ENCODE measurements at places on chromosomes 3 and 15.

- no peak for DNase-seq
These were observed 45.2 kb downstream of the KLHL25 start for GRCh38 chr15:85749261-85750151.

DNA sequence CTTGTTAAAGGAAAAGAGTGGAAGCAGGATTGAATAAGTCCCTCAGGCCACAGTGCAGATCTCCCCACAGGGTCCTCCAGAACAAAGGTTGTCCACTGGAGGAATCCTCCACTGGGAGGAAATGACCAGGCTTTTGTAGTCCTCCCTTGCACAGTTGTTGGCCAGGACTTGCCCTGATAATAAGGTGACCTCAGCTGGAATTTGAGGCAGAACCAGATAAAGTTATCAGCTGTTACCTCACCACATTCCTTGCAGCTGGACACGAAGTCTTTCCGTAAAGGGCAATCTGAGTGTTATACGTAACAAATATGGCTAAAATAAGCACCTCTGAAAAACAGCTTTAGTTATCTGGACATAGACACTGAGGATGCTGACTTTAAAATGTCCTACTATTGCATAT, 83.5 kb upstream of the NAALADL2 start:
- no peak for DNase-seq

DNA sequence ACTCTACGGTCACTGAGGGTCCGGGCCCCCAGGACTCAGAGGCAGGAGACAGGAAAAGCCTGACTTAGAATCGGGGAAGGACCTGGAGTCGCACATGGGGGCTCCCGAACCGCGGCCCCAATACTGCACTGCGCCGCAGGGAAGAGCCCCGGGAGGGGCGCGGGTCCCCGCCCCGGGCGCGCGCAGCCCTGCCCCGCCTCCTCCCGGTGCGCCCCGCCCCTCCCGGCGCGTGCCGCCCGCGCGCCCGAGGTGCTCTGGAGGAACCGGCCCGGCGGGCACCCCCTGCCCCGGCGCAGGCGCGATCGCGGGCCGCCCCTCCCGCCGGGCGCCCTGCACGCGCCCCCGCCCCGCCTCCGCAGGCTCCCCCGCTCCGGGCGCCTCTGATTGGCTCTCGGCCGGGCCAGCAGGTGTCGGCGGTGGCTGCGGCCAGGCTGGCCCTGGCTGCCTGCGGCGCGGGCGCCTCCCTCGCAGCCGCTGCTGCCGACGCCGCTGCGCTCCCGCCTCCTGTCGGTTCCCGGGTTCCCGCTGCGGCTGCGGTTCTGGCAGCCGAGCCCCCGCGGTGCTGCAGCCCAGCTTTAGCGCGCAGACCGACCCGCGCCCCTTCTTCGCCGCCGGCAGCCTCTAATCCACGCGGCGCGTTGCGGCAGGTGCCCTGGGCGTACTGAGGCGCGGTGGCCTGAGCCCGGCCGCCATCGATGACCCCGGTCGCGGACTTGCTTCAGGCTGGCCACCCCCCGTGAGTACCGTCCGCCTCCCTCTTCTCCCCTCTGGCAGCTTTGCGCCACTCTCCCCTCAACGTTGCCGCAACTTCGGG, at the start of gene MYRIP:
Gene MYRIP, plus strand, starts transcription at position 429 of the 814 bp plus-strand sequence. CDS start 91,208 bp downstream, outside the sequence.
- no peak for DNase-seq

- no peak for DNase-seq
These were observed 54.7 kb downstream of the TP63 start for GRCh38 chr3:189685860-189686259.

Data from CD4-positive, alpha-beta T cell treated with Interleukin-1 beta for 1 hour (primary cell).